ENCODE measurements at places on chromosomes 6 and 20.

GRCh38 chr20:45011108-45011526 lies 44.8 kb downstream of the STK4 start:
- peak; percentile 50 for DNase-seq

DNA sequence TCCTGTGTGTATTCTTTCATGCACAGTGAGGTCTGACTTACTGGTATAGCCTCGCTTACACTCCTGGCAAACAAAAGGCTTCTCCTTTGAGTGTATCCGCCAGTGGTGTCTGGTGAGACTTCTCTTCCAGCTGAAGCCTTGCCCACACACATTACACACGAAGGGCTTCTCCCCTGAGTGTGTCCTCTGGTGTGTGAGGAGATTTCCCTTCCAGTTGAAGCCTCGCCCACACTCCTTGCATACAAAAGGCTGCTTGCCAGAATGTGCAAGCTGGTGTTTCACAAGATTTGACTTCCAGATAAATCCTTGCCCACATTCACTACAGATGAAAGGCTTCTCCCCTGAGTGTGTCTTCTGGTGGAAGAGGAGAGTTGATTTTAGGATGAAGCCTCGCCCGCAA lies 21.5 kb downstream of the ZNF337 start:
- DNase-seq = no peak

DNA sequence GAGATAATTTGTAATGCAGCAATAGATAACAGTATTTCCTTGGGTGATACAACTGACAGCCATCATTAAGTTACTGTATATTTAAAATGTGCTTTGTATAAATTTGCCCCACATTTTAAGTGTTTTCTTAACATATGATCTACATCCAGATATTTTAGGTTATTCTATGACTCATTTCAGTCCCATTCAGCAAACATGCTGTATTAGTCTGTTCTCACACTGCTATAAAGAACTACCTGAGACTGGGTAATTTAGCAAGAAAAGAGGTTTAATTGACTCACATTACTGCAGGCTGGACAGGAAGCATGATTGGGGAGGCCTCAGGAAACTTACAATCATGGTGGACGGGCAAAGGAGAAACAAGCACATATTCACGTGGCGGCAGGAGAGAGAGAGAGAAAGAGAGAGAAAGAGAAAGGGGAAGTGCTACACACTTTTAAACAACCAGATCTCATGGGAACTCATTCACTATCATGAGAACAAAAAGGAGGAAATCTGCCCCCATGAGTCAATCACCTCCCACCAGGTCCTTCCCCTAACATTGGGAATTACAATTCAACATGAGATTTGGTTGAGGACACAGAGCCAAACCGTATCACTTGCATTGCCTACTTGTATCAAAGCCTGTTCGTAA lies 9.6 kb upstream of the CHD6 start:
- no peak for DNase-seq

- no peak for DNase-seq
These were observed 10.6 kb downstream of the PRR18 start for GRCh38 chr6:166297606-166298005.

DNA sequence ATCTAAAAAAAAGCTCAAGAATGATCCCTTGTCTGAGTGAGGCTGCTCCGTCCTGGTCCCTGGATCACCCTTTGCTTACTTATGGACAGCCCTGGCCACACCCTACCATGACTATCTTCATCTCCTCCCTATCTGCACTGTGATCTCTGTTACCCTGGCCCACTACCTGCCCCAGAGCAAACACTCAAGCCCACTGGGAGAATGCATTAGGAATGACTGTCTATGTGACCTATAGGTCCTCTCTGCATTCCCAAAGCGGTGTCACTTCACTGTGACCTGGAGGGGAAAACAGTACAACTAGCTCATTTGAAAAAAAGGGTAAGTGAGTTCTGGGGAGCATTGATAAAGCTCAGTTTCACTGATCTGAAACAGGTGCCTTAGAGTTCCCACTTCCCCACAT lies 86.4 kb upstream of the FOXP4 start:
- DNase-seq = no peak

DNA sequence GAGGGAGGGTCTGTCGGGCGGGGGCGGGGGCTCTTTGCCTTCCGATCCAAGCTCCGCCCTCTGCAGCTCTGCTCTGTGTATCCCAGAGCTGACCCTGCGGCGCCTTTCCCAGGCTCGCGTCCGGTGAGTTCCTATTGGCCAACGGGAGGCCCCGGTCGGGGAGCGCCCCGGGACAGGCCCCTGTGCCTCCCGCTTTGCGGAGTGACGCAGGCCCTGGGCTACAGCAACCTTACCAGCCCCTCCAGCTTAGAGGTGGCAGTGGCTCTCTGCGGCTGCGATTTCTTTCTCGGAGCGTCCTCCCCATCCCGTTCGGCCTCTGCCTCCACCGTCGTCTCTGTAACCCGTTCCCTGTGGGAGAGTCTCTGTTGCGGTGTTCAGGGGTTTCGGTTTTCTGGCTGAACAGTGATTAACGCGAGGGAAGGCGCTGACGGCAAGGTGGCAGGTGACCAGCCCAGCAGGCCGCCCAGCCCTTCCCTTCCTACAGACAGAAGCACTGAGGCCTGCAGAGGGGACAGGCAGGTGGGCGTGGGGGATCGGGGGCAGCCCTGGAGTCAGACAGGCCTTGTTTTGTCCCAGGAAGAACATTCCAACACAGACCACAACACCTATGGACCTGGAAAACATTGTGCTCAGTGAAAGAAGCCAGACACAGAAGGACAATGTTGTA lies 18.1 kb upstream of the CEBPB start:
- peak; percentile 38 for DNase-seq

All from kidney glomerular epithelial cell (primary cell).